ENCODE measurements at places on chromosomes 13 and 19. TPM values are rescaled to one million over a fixed set of nuclear protein-coding genes. Genes with fewer than 3 reads are reported as not detected.

The EDDM13 gene
- not detected for total RNA-seq

The USE1 gene
- total RNA-seq = 8.7 TPM

DNA sequence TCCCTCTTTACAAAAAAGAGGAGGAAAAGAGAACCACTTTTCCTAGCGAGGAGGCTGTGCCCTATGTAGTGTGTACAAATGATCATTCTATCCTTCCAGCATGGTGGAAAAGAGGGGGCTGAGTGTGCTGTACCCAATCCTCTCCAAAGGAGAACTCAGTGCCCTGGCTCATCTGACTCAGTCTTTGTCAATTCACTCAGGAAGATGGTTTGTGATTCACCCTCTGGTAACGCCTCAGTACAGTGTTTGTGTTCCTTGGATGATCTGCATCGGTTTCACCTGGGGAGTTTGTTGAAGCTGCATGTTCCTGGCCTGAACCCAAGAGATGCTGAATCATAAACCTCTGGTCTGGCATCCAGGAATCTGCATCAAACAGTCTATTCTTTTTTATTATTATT, 18.3 kb upstream of the ENOX1 start:
- no peak for DNase-seq

GRCh38 chr19:6076675-6077463, 33.4 kb downstream of the RFX2 start:
- no peak for DNase-seq

- no peak for DNase-seq
Observed at GRCh38 chr13:91667486-91667885, 269.1 kb downstream of the GPC5 start.

GRCh38 chr19:7670150-7670783, 1.4 kb downstream of the RETN start:
- no peak for DNase-seq

- DNase-seq = no peak
Observed at GRCh38 chr19:5484398-5485285, 29.4 kb downstream of the ZNRF4 start.
